ENCODE measurements at places on chromosomes 12 and 14.

GRCh38 chr14:102905116-102906108 is 17.1 kb upstream of the AMN start:
- DNase-seq: no peak

GRCh38 chr12:12977231-12977630 is 22.8 kb downstream of the HEBP1 start:
- no peak for DNase-seq

DNA sequence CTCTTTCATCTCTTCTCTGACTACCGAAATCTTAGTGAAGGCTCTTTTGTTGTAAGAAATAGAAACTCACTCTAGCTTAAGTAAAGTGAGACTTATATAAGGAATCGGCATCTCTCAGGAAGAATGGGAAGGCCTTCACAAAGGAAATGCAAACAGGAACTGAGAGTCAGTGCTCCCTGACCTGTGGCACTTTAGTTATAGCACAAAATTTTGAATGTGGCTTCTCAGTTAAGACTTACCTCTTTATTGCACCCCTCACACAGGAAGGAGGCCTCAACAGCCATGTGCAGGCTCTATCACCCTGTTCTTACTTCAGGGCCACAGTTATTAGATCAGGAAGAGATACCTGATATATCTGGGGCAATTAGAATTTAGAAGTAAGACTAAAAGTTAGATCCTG is 224.7 kb upstream of the EGLN3 start:
- DNase-seq: no peak

GRCh38 chr12:121227294-121227693 is 17.4 kb downstream of the P2RX4 start:
- DNase-seq: no peak

DNA sequence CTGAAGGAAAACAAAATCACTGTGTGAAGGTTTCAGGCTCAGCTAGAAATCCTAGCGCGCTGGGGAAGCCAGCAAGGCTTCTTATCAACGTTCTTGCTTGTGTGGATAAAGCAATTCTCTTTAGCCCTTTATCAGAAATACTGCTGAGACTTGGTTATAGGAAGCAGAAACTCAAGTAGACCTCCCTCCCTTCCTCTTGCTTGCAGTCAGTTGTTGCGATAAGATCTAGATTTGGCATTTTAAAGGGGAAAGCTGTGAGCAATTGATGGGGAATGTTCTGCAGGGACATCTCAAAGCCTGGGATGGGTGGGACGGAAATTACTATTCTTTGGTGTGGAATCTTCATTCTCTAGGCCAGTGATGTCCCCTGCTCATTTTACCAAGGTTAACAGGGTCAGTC is 76.4 kb upstream of the ANO4 start:
- no peak for DNase-seq

DNA sequence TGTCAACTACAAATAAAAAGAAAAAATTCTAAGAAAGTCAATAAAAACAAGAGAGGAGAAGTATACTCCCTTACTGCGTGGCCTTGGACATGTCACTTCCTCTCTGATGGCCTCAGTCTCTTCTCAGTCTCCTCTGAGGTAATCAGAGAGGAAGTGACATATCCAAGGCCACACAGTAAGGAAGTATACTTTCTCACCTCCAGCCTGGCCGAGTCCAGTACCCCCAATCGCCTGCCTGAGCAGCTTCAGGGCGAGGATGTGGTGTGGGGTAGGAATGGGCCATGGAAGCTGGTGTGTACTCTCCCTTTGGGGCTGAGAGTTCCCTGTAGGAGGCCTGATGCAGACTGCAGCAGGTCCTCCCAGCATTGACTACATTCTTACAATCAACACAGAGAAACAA is 15.8 kb downstream of the VDR start:
- no peak for DNase-seq

- DNase-seq: no peak
Observed at GRCh38 chr12:102833687-102834441, 83.2 kb downstream of the PAH start.

DNA sequence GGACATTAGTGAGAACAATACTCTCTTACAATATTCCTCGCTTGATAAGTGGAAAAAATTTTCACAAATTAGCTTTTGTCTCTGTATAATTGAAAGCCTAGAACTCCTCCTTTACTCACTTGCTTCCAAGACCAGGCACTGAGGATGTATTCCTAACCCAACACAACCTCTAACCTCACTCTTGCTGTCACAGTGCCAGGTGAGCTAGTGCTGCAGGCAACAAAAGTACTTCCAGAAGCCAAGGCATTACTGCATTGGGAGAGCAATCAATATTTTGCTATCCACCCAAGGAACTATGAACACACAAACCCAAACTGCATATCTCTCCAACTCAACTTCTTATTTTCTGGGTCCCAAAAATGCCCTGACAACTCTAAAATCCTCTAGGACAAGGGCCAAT is 1081.0 kb downstream of the VRK1 start:
- DNase-seq: no peak

DNA sequence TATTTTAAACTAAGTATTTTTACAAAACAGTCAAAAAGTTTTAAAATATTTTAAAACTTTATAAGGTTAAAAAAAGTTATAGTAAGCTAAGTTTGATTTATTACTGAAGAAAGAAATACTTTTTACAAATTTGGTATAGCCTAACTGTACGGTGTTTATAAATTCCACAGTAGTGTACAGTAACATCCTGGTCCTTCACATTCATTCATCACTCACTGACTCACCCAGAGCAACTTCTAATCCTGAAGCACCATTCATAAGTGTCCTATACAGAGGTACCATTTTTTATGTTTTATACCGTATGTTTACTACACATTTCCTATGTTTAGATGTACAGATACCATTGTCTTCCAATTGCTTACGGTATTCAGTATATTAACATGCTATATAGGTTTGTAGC is 170.0 kb downstream of the KLHL28 start:
- no peak for DNase-seq

- no peak for DNase-seq
Observed at GRCh38 chr12:54038871-54039414, 6.1 kb downstream of the HOXC5 start.

- no peak for DNase-seq
Observed at GRCh38 chr12:45987340-45987727, 3.0 kb downstream of the SCAF11 start.

- DNase-seq: no peak
Observed at GRCh38 chr12:94812345-94812744, 162.0 kb upstream of the TMCC3 start.
